ENCODE measurements at places on chromosomes 5 and 9. TPM values are rescaled to one million over a fixed set of nuclear protein-coding genes. Genes with fewer than 3 reads are reported as not detected.

DNA sequence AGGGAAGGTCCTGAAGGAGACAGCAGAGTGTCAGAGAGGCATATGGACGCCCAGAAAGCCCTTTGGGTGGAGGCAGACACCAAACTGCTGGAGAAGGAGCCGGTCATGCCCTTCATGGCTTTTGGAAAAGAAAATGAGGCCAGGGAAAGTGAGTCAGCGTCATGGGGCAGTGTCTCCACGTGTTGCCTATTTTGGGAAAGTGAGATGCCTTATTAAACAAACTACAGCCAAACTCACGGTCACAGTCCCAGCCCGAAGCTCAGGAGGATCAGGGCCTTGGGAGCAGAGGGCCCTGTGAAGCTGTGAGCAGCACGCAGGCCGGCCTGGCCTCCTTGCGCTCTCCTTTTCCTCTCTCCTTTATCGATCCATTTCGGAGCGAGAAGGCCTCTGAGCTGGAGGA, 25.0 kb downstream of the RGS3 start:
- DNase-seq, result no peak

- no peak for DNase-seq
Observed at GRCh38 chr9:93133681-93134014, 403 bp downstream of the NINJ1 start.

DNA sequence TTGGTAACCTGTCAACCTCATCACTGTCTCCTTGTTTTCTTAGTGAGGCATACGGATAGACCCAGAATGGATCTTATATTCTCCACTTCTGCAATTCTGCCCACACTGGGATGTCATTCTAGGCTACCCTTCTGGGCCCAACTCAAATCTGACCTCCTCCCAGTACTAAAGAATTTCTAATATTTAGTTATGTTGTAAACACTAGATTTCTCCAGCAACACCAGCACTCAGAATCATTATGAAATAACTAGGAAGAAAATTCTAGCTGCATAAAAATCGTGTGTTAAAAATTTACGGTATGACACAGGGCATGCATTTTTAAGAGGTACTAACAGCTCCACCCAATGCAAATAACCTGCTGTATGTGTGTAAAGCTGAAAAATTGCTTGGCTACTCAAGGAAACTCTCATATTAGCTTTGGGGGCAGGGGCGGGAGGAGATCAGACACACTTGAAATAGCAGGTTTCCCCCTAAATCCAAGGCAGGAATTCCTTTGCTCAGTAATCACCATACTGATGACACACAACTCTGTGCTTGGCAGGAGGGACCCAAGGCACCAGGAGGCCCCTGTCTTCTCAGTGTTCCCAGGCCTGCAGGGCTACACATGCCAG, 27.3 kb downstream of the MACROH2A1 start:
- DNase-seq, result no peak

DNA sequence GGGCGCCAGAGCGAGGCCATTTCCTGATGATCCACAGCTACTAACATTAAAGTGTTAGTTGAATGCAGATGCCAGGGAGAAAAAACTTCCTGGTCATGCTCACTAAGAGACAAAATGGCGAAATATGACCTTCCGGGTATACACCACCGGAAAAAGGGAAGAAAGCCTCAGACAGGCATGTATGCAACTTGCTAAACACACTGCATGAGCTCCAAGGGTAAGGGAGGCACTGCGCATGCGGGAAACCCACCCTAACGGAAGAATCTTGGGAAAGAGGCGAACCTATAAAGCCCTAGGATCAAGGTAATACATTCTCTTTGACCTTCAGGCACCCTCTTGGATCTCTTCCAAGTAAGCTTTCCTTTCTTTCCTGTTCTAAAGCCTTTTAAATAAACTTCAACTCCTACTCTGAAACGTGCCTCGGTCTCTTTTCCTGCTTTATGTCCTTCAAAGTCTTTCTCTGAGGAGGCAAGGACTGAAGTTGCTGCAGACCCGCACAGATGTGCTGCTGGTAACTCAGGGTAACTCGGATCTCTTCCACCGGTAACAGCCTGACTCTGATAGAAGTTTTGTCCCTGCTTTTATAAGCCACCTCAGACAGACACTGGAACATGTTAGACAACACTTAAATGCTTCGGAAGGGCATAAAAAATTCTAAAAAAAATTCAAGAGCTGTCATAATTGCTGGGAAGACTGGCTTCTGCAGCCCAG, 64.9 kb downstream of the DTWD2 start:
- no peak for DNase-seq

GRCh38 chr5:164306662-164307061, 801.2 kb downstream of the MAT2B start:
- no peak for DNase-seq

GRCh38 chr5:54455413-54456157, at the start of gene HSPB3:
Gene HSPB3 (plus strand): TSS chr5:54455699. CDS start chr5:54455790, 91 bp downstream.
- no peak for DNase-seq

Gene PCDHA9
- not detected for total RNA-seq

Measured in CD8-positive, alpha-beta T cell (primary cell).